ENCODE measurements at places on chromosomes 12 and 14. TPM values are rescaled to one million over a fixed set of nuclear protein-coding genes. Genes with fewer than 3 reads are reported as not detected.

The SPIC gene
- not detected for total RNA-seq

The IL31 gene
- total RNA-seq: not detected

The MIP gene
- total RNA-seq: not detected

The OTOGL gene
- 0.25 TPM for total RNA-seq

The PIK3C2G gene
- total RNA-seq: 0.74 TPM

The MYH6 gene
- total RNA-seq: not detected

The RDH5 gene
- 3.0 TPM for total RNA-seq

The SSTR1 gene
- total RNA-seq: 12.0 TPM

The ADAM21 gene
- total RNA-seq: not detected

The LACRT gene
- not detected for total RNA-seq

The GLS2 gene
- 4.2 TPM for total RNA-seq

The CDCA3 gene
- 2.7 TPM for total RNA-seq

The HOXC9 gene
- not detected for total RNA-seq

The CCDC177 gene
- 4.2 TPM for total RNA-seq

The TAMALIN gene
- total RNA-seq: 1.5 TPM

The OR4M1 gene
- total RNA-seq: not detected

The CABP1 gene
- total RNA-seq: 1.5 TPM

The C14orf119 gene
- 12.8 TPM for total RNA-seq

The CFAP54 gene
- total RNA-seq: 4.7 TPM

The SLC4A8 gene
- total RNA-seq: 35.2 TPM

The TAS2R7 gene
- total RNA-seq: not detected

The MORN3 gene
- 4.4 TPM for total RNA-seq

The HPD gene
- total RNA-seq: not detected

The SLC6A12 gene
- 11.1 TPM for total RNA-seq

The JPH4 gene
- total RNA-seq: 40.1 TPM

The PDZRN4 gene
- 41.1 TPM for total RNA-seq

The GLI1 gene
- total RNA-seq: 0.25 TPM

The PRH2 gene
- not detected for total RNA-seq

Data from temporal lobe (tissue), 4 donors.